GM12878 (cell line): ENCODE measurements at places on chromosomes 16 and 17. TPM values are rescaled to one million over a fixed set of nuclear protein-coding genes. Genes with fewer than 3 reads are reported as not detected.

- H3K27me3 ChIP-seq, result no peaks in the 10 kb centered on the region
- H3K4me3 ChIP-seq, result no peak overlapping the region
- H3K4me1 ChIP-seq, result peaks cover 13% of the 10 kb centered on the region
- H3K27ac ChIP-seq, result no peak overlapping the region
- H3K36me3 ChIP-seq, result no peaks in the 10 kb centered on the region
These were observed 111.3 kb upstream of the SMURF2 start for GRCh38 chr17:64773386-64773835.

DNA sequence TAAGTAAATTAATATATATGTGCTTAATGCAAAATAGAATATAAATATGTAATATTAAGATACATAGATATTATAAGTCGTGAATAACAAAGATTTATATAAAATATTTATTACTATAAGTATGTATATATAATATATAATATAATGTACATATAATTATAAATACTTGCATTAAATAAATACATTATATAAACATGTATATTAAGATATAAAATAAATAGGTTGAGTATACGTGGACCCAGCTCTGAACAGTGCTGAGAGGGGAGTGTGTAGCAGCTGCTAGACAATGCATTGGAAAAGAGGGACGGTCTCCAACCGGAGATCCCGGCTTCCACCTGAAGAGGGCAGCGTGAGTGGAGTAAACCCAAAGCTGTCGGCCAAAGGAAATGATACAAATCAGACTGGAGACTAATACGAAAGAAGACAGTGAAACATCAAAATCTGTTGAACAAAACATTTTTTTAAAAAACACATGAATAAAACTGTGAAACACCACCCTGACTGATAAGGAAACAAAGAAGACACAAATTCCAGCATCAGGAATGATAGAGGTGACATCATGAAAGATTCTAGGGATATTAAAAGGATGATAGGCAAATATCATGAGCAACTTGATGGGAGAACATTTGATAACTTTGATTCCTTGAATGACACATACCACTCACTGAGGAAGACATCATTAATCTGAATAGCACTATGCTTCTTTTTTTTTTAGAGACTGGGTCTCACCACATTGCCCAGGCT, 125.4 kb upstream of the CHMP6 start:
- H3K36me3 ChIP-seq, result 0 out of 2 replicates have a peak, but pooled peaks cover 2% of the 10 kb centered on the region
- H3K4me1 ChIP-seq, result no peaks in the 10 kb centered on the region
- no peaks in the 10 kb centered on the region for H3K27me3 ChIP-seq

DNA sequence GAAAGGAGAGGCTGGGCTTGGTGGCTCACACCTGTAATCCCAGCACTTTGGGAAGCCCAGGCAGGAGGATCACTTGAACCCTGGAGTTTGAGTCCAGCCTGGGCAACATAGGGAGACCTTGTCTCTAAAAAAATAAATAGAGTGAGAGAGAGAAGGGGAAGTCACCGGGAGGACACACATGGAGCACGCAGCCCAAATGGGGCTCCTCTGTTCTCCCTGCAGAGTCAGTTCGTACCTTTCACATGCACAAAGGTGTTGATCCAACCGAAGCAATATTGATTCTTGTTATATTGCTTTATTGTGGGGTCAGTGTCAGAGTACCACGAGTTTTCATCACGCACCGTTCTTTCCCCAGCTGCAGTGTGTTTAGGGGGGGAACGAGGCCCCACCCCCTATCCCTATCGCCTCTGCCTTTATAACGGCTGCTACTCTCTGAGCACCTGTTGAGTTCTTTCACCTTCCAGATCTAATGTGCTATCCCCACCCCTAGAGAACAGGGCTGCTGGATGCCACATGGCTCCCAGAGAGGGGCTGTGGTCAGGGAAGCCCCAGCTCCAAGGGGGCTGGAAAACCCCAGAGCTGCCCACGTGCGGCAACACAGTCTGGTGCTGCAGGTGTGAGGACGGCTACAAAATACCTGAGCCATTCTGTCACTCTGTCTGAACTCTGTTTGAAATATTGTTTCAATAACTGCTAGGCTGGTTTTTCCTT, 1.0 kb upstream of the TMEM235 start:
- H3K27ac ChIP-seq, result no peak overlapping the region
- peaks cover 2% of the 10 kb centered on the region; the same call in 1 of the 2 replicates for H3K4me1 ChIP-seq
- peaks cover 9% of the 10 kb centered on the region for H3K27me3 ChIP-seq
- H3K36me3 ChIP-seq, result no peaks in the 10 kb centered on the region
- DNase-seq, result no peak

CIITA gene
- total RNA-seq, result 84.6 and 95.8 TPM in 2 replicates

GRCh38 chr17:82490512-82491195, 28.9 kb upstream of the FOXK2 start:
- H3K4me1 ChIP-seq, result peaks cover 7% of the 10 kb centered on the region
- peaks cover 5% of the 10 kb centered on the region; the same call in 1 of the 2 replicates for H3K36me3 ChIP-seq
- DNase-seq, result no peak
- H3K27ac ChIP-seq, result no peak overlapping the region
- no peaks in the 10 kb centered on the region for H3K27me3 ChIP-seq

ZNF213 gene
- total RNA-seq, result 7.2 and 9.4 TPM in 2 replicates

MAP2K6 gene
- total RNA-seq, result 23.5 and 24.6 TPM in 2 replicates

GRCh38 chr16:23712976-23713375, at the start of gene ERN2:
ERN2 (minus strand) TSS chr16:23713222; CDS start chr16:23713187, 35 bp downstream.
- H3K36me3 ChIP-seq, result no peaks in the 10 kb centered on the region
- H3K4me1 ChIP-seq, result no peaks in the 10 kb centered on the region
- no peaks in the 10 kb centered on the region for H3K27me3 ChIP-seq
